Right renal pelvis (tissue), 4 donors: ENCODE measurements at places on chromosomes 13 and 19.
A peak's percentile ranks its signal among the peaks of the same experiment; 100 is the strongest.

- no peak for DNase-seq
Observed at GRCh38 chr19:18150776-18151624, 2.0 kb upstream of the PIK3R2 start.

- no peak for DNase-seq
Observed at GRCh38 chr13:44231786-44232516, 141.7 kb upstream of the SERP2 start.

GRCh38 chr19:13112555-13112954, 4.0 kb downstream of the TRMT1 start:
- DNase-seq = no peak

- no peak for DNase-seq
Observed at GRCh38 chr19:4537953-4538600, 1.8 kb downstream of the LRG1 start.

DNA sequence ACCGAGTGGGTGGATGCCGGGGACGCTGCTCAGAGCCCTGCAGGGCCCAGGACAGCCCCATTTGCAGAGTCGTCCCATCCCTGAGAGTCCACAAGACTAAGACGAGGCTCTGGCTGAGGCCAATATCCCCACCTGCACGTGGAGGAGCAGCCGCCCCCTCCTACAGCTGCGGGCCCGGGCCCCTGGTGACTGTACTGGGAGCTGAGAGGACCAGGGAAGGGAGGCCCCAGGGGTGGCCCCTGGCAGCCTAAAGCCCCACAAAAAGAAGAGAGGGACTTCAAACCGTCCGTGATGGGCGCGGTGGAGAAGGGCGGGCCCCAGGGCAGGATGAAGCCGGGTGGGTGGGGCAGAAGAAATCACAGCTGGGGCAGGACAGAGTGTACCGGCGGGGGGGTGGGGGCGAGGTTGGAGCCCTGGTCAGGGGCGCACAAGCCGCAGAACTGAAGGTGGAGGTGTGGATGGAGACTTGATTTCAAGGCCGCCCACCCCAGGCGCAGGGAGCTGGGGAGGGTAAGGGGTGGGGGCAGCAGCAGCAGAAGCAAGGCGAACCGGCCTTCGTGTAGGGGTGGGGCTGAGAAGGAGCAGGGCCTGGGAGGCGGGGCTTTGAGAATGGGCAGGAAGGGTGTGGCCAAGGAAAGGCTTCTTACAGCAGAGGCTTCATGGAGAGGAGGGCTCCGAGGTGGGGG, 12.9 kb downstream of the CFD start:
- no peak for DNase-seq

GRCh38 chr13:32737679-32738078, 151.4 kb downstream of the PDS5B start:
- DNase-seq = no peak

DNA sequence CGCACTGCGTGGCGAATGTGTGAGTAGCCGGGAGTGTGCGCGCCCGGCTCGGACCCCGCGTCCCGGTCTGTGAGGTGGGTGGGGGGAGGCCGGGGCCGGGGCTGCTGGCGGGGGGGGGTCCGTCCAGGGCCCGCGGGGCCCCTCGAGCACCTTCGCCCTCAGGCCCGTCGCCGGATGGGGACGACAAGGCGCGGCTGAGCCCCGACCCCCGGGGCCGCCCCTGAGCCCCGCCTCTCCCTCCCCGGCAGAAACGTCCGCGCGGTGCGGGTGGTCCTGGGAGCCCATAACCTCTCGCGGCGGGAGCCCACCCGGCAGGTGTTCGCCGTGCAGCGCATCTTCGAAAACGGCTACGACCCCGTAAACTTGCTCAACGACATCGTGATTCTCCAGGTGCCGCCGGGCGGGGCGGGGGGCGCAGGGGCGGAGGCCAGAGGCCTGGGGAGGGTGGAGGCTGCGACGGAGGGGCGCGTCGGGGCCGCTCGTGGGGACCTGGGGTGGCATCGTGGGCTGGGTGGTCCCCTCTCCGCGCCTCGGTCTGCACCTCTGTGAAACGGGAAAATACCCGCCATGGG, 997 bp downstream of the ELANE start:
- no peak for DNase-seq

DNA sequence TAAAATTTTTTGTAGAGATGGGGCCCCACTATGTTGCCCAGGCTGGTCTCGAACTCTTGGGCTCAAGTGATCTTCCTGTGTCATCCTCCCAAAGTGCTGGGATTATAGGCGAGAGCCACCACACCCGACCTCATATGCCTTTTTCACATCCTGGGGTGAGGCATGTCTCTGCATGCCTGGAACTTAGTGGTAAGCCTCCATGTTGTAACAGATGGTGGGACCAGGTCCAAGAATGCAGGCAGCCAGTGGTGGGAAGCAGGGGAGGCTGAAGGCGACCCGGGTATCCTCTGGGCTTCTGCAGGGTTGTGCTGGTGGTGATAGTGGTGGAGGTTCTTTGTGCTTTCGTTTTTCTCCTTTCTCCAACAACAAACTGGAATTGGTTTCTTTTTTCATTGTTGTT, 30.1 kb upstream of the CCDC124 start:
- no peak for DNase-seq

GRCh38 chr19:32061315-32061714, 284.1 kb upstream of the ZNF507 start:
- DNase-seq = no peak

GRCh38 chr13:112625698-112626097, 37.7 kb upstream of the TUBGCP3 start:
- no peak for DNase-seq

DNA sequence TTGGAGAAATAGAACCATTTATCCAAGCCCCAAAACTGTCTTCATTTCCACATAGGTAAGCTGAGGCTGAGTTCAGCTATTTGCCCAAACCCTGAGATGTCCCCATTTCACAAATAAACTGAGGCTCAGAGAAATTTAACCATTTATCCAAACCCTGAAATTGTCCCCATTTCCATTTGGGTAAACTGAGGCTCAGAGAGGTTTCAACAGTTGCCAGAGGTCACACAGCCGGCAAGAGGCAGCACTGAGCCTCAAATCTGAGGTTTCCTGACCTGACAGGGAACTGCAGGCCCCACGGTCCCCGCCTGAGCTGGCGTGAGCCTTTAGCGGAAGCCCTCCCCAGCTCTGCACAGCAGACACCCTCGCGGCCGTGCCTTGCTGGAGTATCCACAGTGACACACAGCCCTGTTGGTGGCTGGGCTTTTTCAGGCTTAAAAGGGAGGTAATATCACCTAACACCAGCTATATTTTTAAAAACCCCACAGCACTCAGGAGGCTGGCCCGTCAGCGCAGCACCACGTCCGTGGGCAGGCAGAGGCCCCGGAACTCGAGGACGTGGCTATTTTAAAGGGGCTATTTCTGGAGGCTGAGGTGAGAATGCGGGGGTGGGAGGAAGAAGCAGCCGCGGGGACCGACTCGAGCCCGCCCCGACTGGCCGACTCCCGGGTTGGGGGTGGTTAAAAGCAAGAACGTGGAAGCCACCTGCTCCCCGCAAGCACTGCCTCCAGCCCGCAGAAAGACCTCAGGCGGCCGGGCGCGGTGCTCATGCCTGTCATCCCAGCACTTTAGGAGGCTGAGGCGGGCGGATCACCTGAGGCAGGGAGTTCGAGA, 18.5 kb downstream of the PTPRS start:
- no peak for DNase-seq

DNA sequence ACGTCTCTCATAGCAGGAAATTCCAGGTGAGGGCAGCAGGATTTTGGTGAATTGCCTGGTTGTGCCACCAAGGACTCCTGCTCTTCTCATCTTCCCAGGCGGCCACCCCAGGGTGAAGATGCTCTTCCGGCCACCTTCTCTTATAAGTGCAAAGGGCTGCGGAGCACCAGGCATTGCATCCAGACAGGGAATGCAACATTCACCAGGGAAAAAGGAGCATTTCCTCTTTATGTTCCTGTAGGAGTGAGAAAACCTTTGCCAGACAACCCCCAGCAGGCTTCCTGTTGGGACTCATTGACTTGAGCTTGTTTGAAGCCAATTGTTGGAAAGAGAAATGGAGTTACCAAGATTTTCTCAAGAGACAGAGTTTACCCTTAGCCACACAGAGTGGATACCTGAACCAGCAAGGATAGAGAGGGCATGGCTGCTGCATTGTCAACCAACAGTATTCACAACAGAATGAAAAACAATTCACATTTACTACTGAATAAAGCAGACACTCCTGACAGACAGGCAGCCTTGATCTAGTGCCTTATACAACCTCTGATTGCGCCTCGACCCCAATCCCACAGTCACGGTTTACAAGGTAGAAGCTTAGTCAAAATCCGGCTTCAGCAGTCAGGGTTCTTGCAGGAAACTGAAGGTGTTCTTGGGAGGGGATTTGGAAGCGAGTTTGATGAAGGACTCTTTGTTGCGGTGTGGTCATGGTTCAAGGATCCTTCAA, 1.8 kb upstream of the ATP11A start:
- DNase-seq = no peak

DNA sequence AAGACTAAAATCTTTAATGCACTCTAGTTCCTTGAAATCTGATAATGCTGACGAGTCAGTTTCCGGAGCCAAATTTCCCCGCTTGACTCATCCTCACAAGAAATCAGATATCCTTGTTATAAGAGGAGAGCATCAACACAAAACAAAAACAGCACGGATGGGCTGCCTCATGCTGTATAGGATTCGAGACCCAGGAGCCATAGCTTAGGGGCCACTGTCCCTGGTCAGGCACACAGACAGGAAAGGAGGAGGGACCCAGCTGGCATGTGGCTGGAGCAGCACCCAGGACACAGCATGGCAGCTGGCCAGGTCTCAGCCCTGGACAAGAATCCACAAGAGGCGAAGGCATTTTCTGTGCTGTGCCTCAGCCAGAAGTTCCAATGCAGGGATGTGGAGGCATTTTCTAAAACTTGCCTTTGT, 110.2 kb upstream of the SPATA13 start:
- no peak for DNase-seq

- no peak for DNase-seq
Observed at GRCh38 chr13:23460309-23460708, 26.8 kb upstream of the SACS start.

- DNase-seq = no peak
Observed at GRCh38 chr19:8922591-8922990, 87.6 kb downstream of the MUC16 start.

- DNase-seq = no peak
Observed at GRCh38 chr13:110533771-110534670, 27.5 kb downstream of the RAB20 start.

- no peak for DNase-seq
Observed at GRCh38 chr19:47506459-47506858, 8.4 kb downstream of the NAPA start.

DNA sequence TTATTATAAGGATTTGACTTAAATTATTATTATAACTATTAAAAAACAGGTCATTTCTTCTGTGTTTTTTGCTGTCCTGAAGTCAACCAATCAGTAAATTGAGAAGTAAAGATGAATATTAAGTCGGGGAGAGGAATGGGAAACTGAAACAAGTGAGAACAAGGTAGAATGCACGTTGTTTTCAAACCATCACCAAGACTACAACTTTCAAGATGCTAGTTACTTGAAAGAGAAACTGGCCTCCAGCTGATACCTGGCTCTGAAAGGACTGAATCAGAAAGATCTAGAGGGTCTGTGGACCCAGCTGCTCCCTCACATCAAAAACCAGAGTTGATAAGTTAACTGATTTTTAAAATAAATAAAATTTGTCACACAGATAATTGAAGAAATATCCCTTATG, 1301.5 kb upstream of the ATXN8OS start:
- DNase-seq = no peak

- peak; percentile 35 for DNase-seq
Observed at GRCh38 chr13:75876142-75877050, 240.3 kb downstream of the LMO7 start.

DNA sequence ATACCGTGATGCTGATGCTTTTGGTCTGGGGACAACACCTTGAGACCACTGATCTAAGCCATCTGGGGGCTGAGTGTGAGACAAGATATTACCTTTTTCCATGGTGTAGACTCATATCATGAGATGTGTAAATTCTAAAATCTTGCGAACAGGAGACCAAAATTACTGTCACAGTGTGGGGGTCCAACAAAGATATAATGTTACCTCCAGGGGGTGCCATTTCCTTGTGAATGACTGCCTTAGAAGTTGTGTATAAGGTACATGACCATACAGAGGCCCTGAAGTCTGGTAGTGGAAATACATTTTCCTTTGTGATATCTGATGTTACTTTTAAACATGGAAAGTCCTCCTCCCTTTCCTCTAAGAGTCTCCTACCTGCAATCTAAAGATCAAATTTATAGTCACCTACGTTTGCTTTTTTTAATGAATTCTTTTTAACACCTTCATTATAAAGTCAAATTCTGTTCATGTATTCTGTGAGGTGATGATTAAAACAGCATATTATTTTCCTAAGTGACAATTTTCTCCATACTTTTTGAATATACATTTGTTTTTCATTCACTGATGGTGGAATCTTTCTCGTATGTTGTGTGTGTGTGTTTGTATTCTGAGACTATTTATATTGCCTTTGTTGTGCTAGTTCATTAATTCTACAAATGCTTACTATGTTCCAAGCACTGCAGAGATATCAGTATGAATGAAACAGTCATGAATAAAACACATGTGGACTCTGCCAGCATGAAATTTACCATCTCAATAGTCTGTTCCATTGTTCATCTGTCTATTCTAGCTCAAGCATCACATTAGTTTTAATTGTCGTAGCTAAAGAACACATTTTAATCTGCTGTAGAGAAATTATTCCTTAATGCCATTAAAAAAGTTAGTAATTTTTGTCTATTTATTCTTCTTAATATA, 113.7 kb downstream of the RFC3 start:
- DNase-seq = peak; percentile 40

GRCh38 chr13:38202740-38203139, 146.9 kb upstream of the UFM1 start:
- no peak for DNase-seq

- DNase-seq = no peak
Observed at GRCh38 chr13:43665388-43665787, 121.4 kb downstream of the ENOX1 start.

DNA sequence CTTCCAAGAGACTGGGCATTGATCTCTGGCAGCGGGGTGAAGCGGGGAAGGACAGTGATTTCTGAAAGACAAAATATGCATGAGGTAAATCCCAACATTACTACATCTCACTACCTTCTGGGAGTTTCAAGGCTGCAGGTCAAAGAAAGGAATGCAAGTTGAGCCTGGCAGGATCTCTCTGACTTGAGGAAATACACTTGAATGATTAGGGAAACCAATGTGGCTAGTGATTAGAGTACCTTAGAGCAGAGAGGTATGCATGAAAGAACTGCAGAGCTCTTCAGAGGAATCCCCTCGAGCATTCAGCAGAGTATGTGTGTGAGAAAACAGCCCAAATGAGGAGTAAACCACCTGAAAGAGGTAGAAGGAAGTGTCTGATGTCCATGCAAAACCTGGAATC, 2874.1 kb upstream of the PCDH20 start:
- no peak for DNase-seq

GRCh38 chr13:94030415-94031119, 448.9 kb downstream of the DCT start:
- no peak for DNase-seq

DNA sequence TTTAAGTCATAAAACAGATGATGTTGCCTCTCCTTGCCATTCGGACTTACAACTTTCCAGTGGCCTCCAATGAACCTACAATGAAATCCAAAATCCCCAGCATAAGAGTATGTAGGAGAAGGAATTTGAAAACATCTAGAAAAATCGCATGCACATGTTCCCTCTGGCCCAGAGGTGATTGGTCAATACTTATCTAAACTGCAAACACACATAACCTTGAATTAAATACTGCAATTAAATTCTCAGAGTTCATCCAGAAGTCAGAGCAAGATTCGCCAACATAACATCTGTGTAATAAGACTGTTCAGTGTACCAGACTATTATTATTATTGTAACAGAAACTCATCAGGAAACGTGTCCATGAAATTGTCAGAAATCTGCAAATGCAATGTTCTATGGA, 82.2 kb upstream of the USP29 start:
- no peak for DNase-seq

- DNase-seq = no peak
Observed at GRCh38 chr19:472005-472858, 11.4 kb upstream of the SHC2 start.
